ENCODE measurements at places on chromosomes 2 and 18. TPM values are rescaled to one million over a fixed set of nuclear protein-coding genes. Genes with fewer than 3 reads are reported as not detected.

GRCh38 chr2:59892398-59892797 lies 661.1 kb downstream of the BCL11A start:
- no peak for DNase-seq

- no peak for DNase-seq
Observed at GRCh38 chr2:44237221-44237620, 38.1 kb upstream of the SLC3A1 start.

DNA sequence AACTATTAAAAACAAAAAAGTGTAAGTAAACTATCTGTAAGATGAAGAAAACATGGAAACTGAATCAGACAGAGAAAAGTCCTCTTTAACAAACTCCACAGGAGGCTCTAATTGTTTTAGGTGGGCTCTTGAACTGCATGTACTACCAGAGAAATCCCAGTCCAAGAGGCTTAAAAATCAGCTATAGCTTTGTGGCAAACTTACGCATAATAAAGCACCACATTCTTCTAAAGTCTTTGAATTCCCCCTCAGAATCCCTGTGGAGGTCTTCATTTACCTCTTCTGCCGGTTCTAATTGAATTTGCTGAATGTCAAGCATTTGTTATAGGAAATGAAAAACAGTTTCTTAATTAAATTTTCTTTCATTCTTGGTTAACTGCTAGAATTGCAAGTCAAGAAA lies 40.8 kb downstream of the CHN1 start:
- no peak for DNase-seq

DNA sequence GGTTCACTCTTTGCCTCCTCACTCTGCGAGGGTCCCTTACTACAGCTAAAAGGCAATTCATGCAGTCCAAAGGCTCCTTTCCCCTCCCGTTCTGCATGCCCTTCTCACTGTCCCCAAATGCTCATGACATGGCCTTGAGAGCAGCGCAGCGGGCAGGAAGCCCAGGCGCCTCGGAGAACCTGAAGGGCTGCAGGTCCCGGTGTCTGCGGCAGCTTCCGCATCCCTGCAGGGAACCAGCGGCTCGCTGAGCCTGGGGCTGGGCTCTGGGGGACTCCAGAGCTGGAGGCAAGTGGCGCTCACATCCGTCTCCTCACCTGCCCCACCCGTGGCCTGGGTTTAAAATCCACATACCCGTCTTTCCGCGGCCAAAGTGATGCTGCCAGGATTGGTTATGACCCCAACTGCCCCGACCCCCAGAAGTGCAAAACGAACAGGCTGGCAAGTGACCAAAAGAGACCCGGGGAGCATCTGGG lies 462 bp upstream of the CIDEA start:
- DNase-seq = peak; percentile 48

DNA sequence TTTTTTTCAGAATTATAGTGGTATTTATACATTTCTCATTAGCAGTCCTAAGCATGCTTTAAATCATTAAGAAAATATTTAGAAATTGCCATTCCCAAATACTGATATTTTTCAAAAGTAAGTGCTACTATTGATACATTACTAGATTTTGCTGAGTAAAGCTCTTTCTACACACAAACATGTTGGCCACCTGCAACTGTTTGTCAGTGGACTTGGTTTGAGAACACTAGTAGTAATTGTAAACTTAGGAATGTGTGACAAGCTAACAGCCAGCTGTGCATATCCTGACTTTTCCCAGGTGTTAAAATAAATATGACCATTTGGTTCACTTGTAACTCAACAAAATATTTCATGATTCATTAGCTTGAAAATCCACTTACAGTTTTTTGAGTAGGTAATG lies 103.1 kb downstream of the MSTN start:
- DNase-seq = no peak

Gene CRYBA2
- not detected for total RNA-seq

Gene ANKRD62
- total RNA-seq = not detected

Gene GAD1
- 0.31 TPM for total RNA-seq

Gene BOK
- 33.0 TPM for total RNA-seq

All from mesothelial cell of epicardium (in vitro differentiated cells).